ENCODE measurements at places on chromosomes 2 and 18.

DNA sequence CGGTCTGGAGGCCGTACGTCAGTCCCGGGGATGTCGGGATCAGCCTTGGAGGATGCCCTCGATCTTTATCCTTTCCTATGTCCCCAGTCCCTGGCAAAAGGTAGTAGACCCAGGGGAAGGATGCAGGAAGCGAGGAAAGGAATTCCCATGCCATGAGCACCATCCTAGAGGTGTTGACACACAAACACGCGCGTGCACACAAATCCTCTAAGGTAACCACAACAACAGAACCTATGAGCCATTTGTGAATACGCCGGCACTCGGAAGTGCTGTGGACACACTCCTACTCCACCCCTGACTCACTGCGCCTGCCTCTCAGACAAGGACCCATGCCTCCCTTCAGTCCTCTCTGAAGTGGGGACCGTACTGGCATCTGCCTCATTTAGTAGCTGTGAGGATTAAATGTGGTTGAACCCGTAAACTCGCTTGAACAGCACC lies 11.3 kb upstream of the MLPH start:
- no peak for DNase-seq

- no peak for DNase-seq
Measured at GRCh38 chr2:203909974-203910373, 26.6 kb upstream of the ICOS start.

GRCh38 chr2:145875016-145875415 lies 1355.1 kb upstream of the ZEB2 start:
- no peak for DNase-seq

DNA sequence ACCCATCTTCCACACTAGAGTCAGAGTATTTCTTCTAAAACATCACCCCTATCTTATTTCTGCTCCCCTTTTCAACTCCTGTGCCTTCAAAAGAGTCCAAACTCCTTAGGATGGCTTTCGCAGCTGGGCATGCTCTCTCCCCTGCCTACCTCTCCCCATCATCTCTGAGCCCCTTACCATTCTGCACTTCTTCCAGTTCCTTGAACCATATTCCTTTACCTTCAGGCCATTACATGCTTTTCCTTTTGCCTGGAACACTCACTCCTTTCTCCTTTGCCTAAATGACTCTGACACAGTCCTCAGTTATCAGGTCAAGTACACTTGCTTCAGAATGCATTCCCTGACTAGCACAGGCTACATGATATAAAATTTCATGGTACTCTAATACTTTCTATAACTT lies 22.4 kb downstream of the APOB start:
- no peak for DNase-seq

DNA sequence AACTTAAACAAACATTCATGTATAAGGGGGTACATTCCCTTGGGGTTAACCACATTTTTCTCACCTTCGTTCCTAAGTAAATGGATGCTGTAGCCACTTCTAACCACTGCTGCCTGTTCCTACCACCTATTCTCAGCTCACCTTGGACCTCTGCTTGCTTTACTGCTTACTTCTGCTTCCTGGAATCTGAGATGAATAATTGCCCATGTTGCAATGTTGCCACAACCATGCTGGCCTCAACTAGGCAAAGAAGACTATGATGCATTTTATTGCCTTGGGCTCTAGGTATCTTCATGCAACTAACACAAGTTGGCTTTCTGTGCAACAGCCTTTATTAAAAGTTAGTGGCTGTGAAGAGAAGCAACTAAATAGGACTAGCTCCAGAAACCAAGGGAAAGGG lies 106.3 kb upstream of the TCF4 start:
- no peak for DNase-seq

DNA sequence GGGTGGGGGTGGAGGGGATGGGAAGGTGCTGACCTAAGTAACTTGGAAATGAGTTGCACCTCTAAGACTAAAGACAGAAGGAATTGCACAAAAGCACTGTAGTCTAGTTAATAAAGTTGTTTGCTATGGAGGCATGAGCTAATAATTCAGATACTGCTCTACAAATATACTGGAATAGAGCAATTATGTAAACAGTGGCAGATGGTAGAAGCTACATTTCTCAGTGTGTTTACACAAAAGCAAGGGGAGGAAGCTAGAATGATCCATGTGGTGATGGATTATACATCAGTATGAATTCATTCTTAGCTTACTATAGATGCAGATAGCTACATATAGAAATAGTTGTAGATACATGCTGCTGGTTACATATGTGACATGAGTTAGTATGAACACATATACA lies 27.6 kb upstream of the UBE2F start:
- no peak for DNase-seq

GRCh38 chr2:104635608-104636007 lies 218.3 kb upstream of the POU3F3 start:
- no peak for DNase-seq
